GM03348 (cell line): ENCODE measurements at places on chromosomes 5 and 9.

GRCh38 chr9:87379300-87379699 lies 118.4 kb upstream of the DAPK1 start:
- no peak for DNase-seq

DNA sequence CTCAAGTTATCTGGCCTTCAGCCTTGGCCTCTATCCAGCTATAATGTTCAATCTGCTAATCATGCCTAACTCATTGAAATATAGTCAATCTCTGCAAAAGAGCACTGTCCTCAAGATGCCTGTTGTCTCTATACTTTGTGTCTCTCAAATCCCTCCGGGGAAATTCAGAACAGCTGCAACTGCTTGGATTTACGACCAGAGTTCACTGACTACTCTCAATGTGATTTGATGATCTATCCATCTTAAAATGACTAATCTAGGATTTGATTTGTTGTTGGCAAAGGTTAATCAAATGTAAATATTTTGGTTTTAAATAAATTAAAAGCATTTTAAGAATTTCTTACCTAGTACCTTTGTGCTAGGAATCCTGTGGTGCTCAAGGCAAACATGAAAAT lies 40.9 kb downstream of the SVEP1 start:
- no peak for DNase-seq

DNA sequence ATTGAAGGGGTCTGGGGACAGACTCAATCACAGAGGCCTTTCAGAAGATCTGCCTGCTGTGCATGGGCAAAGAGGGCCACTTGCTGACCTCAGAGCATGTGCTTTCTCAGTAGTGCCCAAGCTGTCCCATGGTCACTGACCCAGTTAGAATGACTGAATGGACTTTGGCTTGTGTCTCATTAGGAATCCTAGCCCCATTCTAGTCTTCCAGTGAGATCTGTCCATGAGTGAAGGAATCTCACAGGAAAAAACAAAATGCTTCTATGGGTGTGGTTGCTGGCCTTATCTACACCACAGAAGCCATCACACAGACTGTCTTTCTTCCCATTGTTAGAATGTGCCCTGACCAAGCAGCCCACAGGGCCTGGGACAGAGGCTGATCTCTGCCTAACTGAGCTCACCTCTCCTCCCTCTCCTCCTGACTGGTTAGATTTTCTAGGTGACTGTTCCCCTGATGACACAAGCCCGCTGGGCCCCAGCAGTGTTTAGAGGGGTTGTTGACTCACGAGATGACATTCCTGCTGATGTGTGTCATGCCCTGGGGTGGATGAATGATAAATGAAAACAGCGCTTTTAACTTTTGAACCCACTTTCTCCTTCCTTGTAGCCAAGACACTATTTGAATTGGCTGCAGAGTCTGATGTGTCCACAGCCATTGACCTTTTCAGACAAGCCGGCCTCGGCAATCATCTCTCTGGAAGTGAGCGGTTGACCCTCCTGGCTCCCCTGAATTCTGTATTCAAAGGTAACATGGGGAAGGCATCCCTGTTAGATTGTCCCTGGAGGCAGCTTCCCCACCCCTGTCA lies 24.8 kb downstream of the TGFBI start:
- peak; percentile 86 for DNase-seq

DNA sequence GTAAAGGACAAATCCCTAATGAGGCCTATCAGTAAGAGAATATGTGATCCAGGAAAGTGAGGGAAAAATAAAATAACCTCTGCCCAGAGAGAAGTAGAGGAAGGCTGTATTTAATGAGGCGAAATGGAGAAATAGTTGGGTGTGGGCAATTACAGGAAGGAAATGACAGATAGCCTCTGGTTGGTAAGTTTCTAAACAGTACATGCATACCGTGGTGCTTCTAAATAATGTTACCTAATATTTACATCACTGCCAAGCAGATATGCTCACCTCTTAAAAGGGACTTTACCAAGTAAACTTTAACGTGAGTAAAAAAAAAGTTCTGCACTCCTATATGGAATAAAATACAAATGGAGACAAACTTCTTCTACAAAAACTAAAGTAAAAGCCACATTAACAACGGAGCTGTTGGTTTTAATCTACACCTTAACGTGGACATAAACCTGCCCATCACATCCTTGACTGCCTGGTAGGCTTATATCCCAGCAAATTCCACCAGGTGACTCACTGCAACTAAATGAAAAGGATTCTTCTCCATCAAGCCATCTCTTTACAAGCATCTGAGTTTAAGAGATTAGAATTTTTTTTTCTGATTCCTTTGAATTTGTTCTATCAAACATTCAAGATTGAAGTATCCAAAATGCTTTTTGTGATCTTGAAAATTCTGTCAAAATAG lies 12.4 kb downstream of the NFIL3 start:
- DNase-seq, result no peak
